Mesothelial cell of epicardium (in vitro differentiated cells): ENCODE measurements at places on chromosomes 5 and 9. TPM values are rescaled to one million over a fixed set of nuclear protein-coding genes. Genes with fewer than 3 reads are reported as not detected.

DNA sequence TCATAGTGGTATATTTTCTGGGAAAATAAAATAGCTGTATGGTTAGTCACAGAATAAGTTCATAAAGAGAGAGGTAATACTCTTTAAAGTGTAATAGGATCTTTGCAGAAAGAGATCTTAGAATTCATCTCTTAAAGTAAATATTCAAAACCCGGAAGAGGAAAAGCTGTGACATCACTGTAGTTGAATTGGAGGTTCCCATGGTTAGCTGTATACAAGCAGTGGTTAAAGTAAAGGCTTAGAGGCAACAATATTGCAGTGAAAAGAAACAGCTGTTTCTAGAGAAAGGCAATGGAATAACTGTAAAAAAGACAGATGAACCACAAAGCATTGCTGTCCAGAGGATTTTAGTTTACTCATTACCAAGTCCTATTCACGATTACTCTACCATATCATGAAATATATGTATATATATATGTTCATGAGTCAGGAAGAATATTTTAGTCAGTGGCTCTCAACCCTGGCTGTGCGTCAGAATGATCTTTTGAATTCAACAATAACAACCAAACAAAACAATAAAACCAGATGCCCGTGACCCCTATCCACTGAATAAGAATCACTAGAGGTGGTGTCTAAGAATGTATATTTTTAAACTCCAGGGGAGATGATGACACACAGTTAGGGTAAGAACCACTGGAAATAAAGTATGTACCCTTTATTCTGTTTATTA is 4.7 kb downstream of the ERCC6L2 start:
- H3K4me1 ChIP-seq: peaks cover 13% of the 10 kb centered on the region
- peaks cover 21% of the 10 kb centered on the region for H3K36me3 ChIP-seq
- no peaks in the 10 kb centered on the region for H3K27me3 ChIP-seq
- no peak for DNase-seq
- H3K4me3 ChIP-seq: no peak overlapping the region

The SH3TC2 gene
- total RNA-seq: 5.2 to 6.8 TPM (median 5.6 TPM) in 3 replicates

- H3K4me3 ChIP-seq: no peak overlapping the region
- no peaks in the 10 kb centered on the region for H3K27me3 ChIP-seq
These were observed 68.5 kb upstream of the RAI14 start for GRCh38 chr5:34587355-34588241.

DNA sequence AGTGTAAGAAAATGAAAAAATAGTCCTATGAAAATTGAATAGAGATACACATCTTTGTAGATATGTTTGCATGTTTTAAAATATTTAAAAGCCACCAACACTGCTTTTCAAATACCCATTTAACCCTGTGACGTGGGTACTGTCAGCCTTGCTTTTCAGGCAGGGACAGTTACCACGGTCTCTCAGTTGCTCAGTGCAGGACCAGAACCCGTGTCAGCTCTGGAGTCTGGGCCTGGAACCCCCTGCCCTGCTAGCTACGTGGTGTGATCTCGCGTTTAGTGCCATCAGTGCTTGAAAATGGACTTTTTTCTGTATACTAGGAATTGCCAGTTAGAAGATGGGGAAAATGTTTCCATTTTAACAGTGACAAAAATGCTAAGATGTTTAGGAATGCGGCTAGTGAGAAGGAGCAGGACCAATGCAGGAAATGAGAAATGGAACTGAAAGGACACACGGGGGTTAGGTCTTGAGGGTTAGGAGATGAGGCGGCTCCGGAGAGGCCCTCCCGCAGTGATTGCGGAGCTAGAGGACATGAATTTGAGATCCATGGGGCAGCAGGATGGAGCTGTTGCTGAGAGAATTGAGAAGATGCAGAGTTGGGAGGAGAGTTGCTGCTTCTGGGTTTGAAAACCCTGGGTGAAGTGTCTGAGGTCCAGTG is 13.7 kb downstream of the RNU6ATAC start:
- H3K36me3 ChIP-seq: peaks cover 32% of the 10 kb centered on the region
- H3K27ac ChIP-seq: no peak overlapping the region
- no peaks in the 10 kb centered on the region for H3K27me3 ChIP-seq
- no peak overlapping the region for H3K4me3 ChIP-seq
- DNase-seq: no peak

The GARIN3 gene
- total RNA-seq: not detected in 3 replicates

DNA sequence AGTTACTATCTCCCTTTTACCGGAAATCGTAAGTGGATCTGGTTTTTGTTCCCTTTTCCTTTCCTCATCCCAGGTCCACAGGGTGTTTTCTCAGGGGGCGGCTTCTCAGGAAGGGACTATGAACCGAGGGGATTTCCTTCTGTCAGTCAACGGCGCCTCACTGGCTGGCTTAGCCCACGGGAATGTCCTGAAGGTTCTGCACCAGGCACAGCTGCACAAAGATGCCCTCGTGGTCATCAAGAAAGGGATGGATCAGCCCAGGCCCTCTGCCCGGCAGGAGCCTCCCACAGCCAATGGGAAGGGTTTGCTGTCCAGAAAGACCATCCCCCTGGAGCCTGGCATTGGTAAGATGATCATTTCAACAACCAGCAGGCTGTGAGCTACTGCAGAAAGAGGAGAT is 75.8 kb downstream of the GOLPH3 start:
- H3K4me1 ChIP-seq: peaks cover 15% of the 10 kb centered on the region
- H3K27me3 ChIP-seq: no peaks in the 10 kb centered on the region
- DNase-seq: no peak
- H3K36me3 ChIP-seq: peaks cover 27% of the 10 kb centered on the region
- H3K4me3 ChIP-seq: no peak overlapping the region

GRCh38 chr5:60842871-60843385 is 1.1 kb downstream of the ELOVL7 start:
- H3K27ac ChIP-seq: peak overlapping the region; percentile 71
- peaks cover 61% of the 10 kb centered on the region for H3K27me3 ChIP-seq
- H3K4me3 ChIP-seq: peak overlapping the region; percentile 90
- no peaks in the 10 kb centered on the region for H3K36me3 ChIP-seq
- peaks cover 26% of the 10 kb centered on the region for H3K4me1 ChIP-seq

The PCDH12 gene
- total RNA-seq: 0.07 to 0.29 TPM (median 0.18 TPM) in 3 replicates

DNA sequence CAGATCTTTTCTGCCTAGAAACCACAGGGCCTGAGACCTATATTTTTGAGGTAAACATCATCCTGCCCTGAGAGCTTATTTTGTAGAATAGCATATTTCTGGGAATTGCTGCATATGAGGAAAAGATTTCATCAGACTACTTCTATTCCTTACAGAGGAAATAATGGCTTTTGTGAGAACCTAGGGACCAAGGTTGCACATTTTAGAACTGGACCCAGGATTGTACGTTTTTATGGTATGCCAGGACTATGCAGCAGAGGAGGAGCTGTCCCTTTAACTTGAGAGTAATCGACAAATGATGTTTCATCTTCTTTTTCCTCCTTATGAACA is 2.2 kb upstream of the ALDH1A1 start:
- H3K27ac ChIP-seq: no peak overlapping the region
- peaks cover 16% of the 10 kb centered on the region for H3K4me1 ChIP-seq
- no peaks in the 10 kb centered on the region for H3K36me3 ChIP-seq
- H3K27me3 ChIP-seq: no peaks in the 10 kb centered on the region
- no peak overlapping the region for H3K4me3 ChIP-seq
- DNase-seq: no peak

The PCDHGB7 gene
- total RNA-seq: 14.1 to 16.4 TPM (median 14.9 TPM) in 3 replicates

The SERINC5 gene
- total RNA-seq: 87.6 to 91.0 TPM (median 89.5 TPM) in 3 replicates

DNA sequence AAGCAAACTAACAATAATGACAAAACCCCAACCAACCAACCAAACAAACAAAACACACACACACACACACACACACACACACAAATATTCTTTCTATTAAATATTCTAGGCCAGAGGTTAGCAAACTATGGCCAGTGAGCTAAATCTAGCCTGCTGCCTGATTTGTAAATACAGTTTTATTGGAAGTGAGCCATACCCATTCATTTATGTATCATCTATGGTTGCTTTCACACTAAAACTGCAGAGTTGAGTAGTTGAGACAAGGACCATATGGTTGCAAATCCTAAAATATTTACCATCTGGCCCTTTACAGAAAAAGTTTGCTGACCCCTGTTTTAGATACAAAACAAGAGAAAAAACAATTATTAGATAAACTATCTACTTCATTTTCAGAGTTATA is 620.5 kb upstream of the SEMA6A start:
- H3K4me3 ChIP-seq: no peak overlapping the region
- H3K27ac ChIP-seq: no peak overlapping the region
- no peaks in the 10 kb centered on the region for H3K4me1 ChIP-seq

GRCh38 chr9:69272212-69272611 is 52.8 kb upstream of the ENTREP1 start:
- H3K27ac ChIP-seq: no peak overlapping the region
- DNase-seq: no peak
- H3K4me1 ChIP-seq: no peaks in the 10 kb centered on the region
- H3K27me3 ChIP-seq: no peaks in the 10 kb centered on the region
- H3K36me3 ChIP-seq: peaks cover 2% of the 10 kb centered on the region

DNA sequence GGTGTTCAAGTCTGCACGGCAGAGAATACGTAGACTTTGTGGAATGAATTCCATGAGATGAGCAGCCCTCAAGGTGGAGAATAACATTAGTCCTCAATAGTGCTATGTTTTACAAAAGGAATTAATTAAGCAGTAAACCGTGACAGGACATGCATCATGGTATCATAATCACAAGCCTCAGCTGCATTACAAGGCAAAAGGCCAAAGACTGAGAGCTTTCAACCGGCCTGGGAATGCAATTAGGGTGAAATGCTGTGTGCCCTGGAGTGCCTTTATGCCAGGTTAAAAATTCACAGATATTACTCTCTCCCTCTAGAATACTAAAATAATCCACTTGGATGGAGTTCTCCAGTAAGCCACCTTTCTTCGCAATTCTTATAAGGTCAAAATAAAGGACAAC is 270.6 kb downstream of the MLLT3 start:
- no peaks in the 10 kb centered on the region for H3K27me3 ChIP-seq
- DNase-seq: no peak
- H3K4me1 ChIP-seq: peaks cover 48% of the 10 kb centered on the region
- no peak overlapping the region for H3K4me3 ChIP-seq

The PCDHA12 gene
- 22.5 to 22.8 TPM (median 22.5 TPM) in 3 replicates for total RNA-seq

DNA sequence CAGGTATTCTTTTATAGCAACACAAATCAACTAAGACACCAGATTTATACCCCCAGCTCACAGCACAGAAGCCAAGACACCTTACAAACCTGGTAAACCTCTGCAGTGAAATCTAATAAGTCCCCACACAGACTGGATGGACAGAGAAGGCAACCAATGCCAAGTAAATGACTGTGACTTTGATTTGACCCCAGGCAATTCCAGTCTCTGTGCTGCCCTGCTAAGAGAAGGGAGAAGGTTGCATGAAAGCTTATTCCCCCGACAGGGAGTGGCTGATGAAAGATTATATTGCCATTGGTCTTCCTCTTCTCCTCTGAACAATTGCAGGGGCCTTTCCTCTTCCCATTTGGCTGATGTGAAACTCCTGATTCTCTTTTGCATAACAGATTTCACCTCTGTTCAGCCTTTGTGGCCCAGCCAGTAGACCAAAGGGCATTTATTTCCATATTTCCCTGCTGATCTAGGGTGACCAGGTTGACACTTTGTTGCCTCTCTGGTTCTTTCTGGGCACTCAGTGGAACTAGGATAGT is 107.6 kb downstream of the ADRB2 start:
- no peak overlapping the region for H3K4me3 ChIP-seq
- peaks cover 19% of the 10 kb centered on the region for H3K27me3 ChIP-seq
- H3K36me3 ChIP-seq: no peaks in the 10 kb centered on the region

GRCh38 chr5:143428738-143429420 is 25.4 kb upstream of the NR3C1 start:
- H3K4me3 ChIP-seq: no peak overlapping the region
- no peaks in the 10 kb centered on the region for H3K36me3 ChIP-seq
- H3K27me3 ChIP-seq: peaks cover 1% of the 10 kb centered on the region
- no peak for DNase-seq
- peaks cover 10% of the 10 kb centered on the region for H3K4me1 ChIP-seq
- H3K27ac ChIP-seq: no peak overlapping the region

The ELAVL2 gene
- total RNA-seq: 1.1 to 1.4 TPM (median 1.4 TPM) in 3 replicates

GRCh38 chr9:13646500-13647021 is 367.1 kb upstream of the MPDZ start:
- H3K4me3 ChIP-seq: no peak overlapping the region

DNA sequence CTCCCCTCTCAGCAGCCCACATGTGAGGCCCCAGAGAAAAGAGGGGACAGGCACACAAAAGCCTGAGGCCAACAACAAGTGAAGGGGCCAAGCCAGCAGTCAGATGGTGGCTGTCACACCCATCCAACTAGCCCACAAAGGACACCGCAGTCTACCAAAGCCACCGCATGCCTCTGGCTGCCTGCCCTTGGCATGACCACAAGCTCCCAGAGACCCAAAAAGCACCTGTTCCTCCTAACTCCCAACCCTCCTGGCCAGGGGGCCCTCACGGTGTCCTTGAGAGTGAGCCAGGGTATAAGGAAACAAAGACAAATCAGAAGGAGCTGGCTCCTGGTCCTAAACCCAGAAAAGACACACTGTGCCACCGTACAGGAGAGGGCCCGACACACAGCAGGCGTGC is 77.8 kb upstream of the LRRTM2 start:
- no peak overlapping the region for H3K4me3 ChIP-seq
- H3K4me1 ChIP-seq: peaks cover 51% of the 10 kb centered on the region
- H3K27ac ChIP-seq: peak overlapping the region; percentile 64
- no peaks in the 10 kb centered on the region for H3K27me3 ChIP-seq
- peaks cover 6% of the 10 kb centered on the region for H3K36me3 ChIP-seq
- DNase-seq: no peak

- no peak overlapping the region for H3K27ac ChIP-seq
- H3K4me1 ChIP-seq: peaks cover 4% of the 10 kb centered on the region
- H3K36me3 ChIP-seq: no peaks in the 10 kb centered on the region
- no peak overlapping the region for H3K4me3 ChIP-seq
These were observed 64.9 kb downstream of the DOCK2 start for GRCh38 chr5:169701910-169702451.

DNA sequence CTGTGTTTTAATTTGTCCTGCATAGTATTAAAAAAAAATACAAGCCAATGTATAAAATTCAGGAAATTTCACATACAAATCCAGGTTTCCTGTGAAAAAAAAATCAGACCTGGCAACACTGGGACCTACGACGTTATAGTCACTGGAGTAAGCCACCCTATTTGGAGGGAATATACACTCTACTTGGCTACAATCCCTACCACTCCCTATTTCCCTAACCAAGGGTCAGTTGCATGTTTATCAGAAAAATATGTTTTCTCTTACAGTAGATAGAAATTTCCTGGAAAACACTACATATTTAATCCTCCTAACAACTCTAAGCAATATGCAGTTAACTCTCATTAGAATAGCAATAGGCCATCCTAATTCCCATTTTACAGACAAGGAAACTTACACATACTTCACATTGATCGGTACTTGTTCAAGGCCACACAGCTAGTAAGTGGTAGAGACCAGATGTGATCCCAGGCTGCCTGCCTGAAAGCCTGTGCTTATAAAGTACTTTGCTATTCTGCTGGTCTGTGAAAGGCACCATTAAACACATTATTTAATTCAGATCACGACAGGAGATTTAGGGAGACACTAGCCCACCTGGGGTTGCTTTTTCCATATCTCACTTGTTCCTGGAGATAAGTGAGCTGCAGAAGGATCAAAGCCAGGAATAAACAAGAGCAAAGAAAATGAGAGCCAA is 70.8 kb downstream of the MFAP3 start:
- DNase-seq: no peak
- peaks cover 5% of the 10 kb centered on the region for H3K27me3 ChIP-seq
- no peaks in the 10 kb centered on the region for H3K4me1 ChIP-seq
- no peak overlapping the region for H3K4me3 ChIP-seq

The OSMR gene
- 5.0 to 5.9 TPM (median 5.1 TPM) in 3 replicates for total RNA-seq
